H7 (cell line): ENCODE measurements at places on chromosomes 5 and 9. TPM values are rescaled to one million over a fixed set of nuclear protein-coding genes. Genes with fewer than 3 reads are reported as not detected.

The OTP gene
- total RNA-seq: not detected in 2 replicates

The BAAT gene
- 0.10 TPM in 1 of 2 replicates, not detected in the other for total RNA-seq

The ADAMTS6 gene
- total RNA-seq: 1.3 and 1.5 TPM in 2 replicates

The KIF24 gene
- total RNA-seq: 4.5 and 4.7 TPM in 2 replicates

The ACOT12 gene
- total RNA-seq: not detected in 2 replicates

The AQP3 gene
- 0.18 and 2.6 TPM in 2 replicates for total RNA-seq

The LECT2 gene
- not detected in 2 replicates for total RNA-seq

The SH3GL2 gene
- total RNA-seq: 0.67 and 0.80 TPM in 2 replicates

The DHX29 gene
- total RNA-seq: 28.4 and 28.7 TPM in 2 replicates

The C7 gene
- 0.07 and 0.87 TPM in 2 replicates for total RNA-seq

The SPINK13 gene
- total RNA-seq: not detected in 2 replicates
